ENCODE measurements at places on chromosomes 1 and 21. TPM values are rescaled to one million over a fixed set of nuclear protein-coding genes. Genes with fewer than 3 reads are reported as not detected.

Gene CD101
- 0.82 TPM for total RNA-seq

Gene BRDT
- not detected for total RNA-seq

Gene SERPINC1
- not detected for total RNA-seq

Gene SLC1A7
- not detected for total RNA-seq

DNA sequence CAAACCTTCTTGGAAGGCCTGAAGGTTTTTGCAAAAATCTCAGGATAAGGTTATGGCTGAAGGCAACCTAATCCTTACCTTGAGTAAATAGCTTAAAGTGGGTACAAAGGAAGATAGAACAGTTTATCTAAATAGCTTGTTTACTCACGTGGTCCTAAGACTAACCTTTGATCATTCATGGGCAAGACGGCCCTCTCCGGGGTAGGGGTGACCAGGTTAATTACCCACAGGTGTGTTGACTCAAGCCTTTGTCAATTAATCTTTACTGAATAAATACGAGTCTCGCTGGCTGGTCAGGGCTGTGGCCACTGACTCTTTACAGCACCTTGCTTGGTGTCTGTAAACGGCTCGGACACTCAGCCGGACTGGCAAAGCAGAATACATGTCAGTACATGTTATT, 10.8 kb downstream of the AADACL4 start:
- DNase-seq: no peak

- DNase-seq: no peak
Observed at GRCh38 chr1:154413177-154413783, 8.1 kb downstream of the IL6R start.

GRCh38 chr1:156766298-156767100, 836 bp upstream of the PRCC start:
- peak; percentile 67 for DNase-seq

- peak; percentile 81 for DNase-seq
Observed at GRCh38 chr1:2382621-2383361, 8.6 kb downstream of the MORN1 start.

Data from activated CD4-positive, alpha-beta T cell treated with anti-CD3 and anti-CD28 coated beads, Interleukin-2, amount 10 ng/mL, durations not matched to agents 24 days and 14 days (primary cell).